Testis (tissue), 5 donors: ENCODE measurements at places on chromosomes 2 and 18.
A peak's percentile ranks its signal among the peaks of the same experiment; 100 is the strongest.

- peak; percentile 76 for DNase-seq
These were observed 70.5 kb downstream of the FAM168B start for GRCh38 chr2:131022731-131023130.

GRCh38 chr18:51164342-51164741, 33.1 kb downstream of the MEX3C start:
- no peak for DNase-seq

- DNase-seq: no peak
These were observed 44.1 kb upstream of the ZFP36L2 start for GRCh38 chr2:43270461-43270860.

DNA sequence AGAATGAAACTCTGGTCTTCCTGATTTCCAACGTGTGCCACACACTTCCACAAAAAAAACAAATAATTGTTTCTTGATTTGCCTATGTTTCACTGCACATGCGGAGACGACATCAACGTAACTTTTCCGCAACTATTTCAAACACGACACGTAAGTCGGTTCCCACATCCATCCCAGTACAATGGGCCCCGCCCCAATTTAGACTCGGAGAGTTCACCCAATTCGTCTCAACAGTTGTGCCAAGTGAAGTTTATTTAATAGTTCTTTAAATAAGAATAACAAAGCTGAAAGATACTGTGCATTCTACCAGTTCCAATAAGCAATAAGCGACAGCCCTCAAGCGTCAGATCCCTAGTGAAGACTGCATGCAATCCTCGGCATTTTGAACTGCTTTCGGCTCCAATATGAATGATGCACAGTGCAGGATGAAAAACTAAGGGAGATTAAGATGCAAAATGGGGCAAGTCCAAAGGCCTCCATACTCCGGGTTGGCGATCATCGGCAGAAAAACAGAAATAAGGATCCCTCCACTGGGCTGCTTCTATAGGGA, 664 bp downstream of the CCT4 start:
- peak; percentile 30 for DNase-seq

DNA sequence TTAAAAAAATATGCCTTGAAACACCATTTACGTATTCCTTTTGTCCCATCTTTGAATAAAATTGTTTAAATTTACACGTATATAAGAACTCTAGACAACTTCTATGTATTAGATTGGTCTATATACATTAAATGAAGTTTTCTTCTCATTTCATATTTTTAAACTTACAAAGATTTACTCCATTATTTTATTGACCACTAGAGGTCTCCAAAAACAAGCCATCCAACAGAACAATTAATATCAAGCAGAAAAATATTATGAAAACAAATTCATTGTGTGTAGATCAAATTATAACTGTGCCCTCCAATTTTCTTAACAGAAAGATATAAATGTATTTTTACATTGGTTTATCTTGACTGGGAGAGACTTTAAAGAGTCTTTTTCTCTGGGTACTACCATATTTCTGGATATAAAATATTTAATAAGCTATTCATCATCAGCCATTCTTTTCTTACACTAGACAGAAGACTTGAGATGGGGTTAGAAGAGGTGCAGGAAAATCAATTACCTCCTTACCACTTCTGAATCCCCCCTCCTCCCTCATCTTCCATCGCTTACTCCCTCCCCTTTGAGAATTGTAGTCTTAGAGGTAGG, 66.5 kb downstream of the DPP4 start:
- no peak for DNase-seq

DNA sequence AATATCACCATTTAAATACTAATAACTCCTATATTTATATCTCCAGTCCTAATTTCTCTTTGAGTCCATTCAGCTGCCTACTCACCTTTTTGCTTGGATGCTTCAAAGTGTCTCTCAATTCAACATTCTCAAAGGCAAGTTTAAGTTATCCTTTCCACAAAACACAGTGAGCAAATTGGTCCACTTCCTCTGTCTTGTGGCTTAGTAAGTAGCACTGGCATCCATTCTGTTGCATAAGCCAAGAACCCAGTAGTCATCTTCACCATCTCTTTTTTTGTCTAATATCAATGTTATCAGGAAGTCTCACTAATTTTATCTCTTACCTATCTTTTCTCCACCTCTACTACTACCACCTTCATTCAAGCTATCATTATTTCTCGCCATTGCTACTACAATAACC, 27.4 kb upstream of the IL1RL1 start:
- DNase-seq: no peak

DNA sequence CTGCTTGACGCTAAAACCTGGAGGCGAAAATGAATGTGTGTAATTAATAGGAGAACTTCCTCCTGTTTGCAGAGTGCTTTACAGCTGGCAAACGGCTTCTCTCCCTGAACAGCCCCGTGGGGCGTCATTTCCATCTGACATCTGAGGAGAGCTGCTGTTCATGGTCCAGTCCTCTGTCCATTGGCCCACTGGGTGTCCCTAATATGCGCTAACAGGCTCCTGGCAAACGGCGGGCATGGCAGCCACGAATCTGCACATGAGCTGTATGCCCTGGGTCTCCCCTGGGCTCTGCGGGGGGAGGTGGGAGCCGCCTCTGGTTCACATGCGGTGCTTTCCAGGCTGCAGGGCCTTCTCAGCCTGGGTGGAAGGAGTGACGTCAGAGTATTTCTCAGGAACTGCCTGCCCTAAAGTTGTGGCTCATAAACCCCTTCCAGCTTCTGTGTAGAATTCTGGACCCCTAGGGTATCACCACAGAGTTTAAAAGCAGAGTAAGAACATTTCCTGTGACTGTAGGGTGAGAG, 73.2 kb downstream of the LRRFIP1 start:
- DNase-seq: no peak

DNA sequence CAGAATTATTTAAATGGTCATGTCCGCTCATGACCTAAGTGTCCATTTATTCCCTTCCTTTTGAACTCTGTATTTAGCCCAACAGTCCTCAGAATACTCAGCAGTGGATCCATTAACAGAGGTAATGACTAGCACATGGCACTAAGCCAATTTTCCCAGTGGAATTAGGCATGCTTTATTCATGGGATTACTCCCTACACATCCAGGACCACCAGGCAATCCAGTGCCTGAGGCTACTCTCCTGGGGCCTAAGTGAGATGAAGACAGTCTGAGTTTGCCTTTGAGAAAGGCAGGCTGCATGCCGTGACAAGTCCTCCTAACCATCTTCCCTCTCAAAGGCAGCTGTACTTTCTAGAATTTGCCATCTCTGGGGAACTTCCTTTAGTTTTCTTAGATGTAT, 128.6 kb downstream of the SPOPL start:
- no peak for DNase-seq

DNA sequence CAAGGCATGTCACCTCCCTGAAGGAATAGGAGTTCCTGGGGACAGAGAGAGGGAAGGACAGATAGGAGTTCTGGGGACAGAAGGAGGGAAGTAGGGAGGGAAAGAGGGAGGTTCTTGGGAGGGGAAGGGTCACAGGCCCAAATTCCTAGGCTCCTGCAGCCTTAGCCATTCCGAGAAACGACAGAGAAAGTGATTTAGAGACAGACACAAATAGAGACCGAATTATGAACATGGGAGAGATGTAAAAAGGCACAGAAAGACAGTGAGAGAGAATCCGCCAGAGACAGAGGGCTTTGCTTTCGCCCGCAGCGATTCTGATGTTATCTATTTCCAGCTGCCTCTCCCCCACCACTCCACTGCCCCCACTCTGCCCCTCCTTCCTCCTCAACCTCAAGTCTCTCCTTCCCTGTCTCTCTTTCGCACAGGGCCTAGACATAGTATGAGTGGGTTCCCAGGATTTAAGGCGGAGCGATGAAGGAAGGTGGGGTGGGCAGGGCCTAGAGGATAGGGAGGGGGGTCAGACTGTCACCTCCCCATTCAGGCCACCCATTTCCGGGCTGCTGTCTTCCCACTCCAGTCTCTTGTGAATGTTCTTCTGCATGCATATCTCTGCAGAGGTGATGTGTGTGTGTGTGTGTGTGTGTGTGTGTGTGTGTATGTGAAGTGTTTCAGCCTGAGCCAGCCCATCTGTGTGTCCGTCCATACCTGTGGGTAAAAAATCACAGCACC, 3.3 kb upstream of the WNT6 start:
- no peak for DNase-seq

- peak; percentile 81 for DNase-seq
These were observed 765 bp upstream of the ID2 start for GRCh38 chr2:8680822-8681760.

DNA sequence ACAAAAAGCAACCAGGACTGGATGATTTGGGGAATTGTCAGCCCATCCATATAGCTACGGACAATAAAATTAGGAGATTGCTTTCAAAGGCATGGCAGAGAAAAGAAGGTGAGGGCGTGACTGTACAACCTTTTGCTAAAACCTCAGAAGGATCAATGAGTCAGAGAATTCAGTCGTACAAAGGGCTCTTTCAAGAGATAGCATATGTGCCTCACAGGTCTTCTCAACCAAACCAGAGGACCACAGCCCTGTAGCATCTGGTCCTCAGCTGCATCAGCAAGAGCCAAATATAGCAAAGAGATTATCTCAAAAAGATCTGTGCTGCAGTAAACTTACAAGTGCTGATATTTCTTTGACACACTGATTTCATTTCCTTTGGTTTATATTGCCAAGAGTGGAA, 149.9 kb upstream of the RAB6C start:
- no peak for DNase-seq

DNA sequence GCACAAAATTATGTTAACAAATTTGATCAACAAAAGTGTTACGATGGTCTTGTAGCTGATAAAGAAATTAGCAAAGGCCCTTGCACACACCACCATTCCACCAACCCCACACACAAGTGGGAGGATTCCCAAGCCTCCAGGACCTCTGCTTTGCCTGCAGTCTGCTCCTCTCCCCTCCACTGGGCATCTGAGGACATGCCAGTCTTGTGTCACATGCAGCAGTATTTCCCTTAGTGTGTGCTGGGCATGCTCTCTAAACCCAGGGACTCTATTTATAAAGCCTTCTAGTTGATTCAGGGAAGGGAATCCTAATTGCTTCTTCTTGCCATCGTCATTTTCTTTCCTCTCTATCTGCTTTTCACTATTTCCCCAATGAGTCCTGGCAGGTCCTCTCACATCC, 53.3 kb downstream of the KCTD18 start:
- DNase-seq: no peak

- DNase-seq: peak; percentile 55
These were observed 52.2 kb downstream of the C1QL2 start for GRCh38 chr2:119106301-119106897.

DNA sequence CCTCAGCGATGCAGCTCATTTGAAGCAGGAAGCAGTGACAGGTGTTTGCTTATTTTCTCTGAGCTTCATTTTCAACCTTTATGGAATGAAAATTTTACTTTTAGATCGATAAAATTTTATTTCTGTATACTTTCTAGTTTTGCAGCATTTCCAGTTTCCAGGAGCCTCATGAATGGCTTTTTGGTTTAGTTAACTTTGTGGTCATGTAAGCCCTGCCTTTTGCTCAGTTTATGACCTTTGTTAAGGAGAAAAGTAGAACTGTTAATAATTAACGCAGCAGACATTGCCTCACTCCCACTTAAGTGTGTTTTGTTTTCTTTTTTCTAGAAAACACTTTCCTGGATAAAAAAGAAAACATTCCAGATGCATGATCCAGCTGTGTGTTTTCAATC, 4.4 kb upstream of the FARP2 start:
- DNase-seq: no peak

DNA sequence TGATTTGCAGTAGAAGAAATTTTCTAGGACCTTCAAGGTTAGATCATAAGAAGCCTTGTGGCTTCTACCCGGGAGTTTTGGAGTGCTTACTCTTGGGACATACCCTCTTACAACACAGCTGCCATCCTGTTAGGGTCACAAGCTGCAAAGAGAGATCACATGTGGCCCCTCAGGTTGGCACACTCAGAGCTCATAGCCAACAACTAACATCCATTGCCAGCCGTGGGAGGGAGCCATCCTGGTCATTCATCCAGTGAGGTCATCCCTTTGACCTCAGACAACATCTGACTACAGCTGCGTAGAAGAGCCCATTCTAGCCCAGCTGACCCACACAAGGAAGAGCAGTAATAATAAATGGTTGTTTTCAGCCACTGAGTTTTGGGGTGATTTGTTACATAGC, 76.9 kb upstream of the NABP1 start:
- DNase-seq: no peak

DNA sequence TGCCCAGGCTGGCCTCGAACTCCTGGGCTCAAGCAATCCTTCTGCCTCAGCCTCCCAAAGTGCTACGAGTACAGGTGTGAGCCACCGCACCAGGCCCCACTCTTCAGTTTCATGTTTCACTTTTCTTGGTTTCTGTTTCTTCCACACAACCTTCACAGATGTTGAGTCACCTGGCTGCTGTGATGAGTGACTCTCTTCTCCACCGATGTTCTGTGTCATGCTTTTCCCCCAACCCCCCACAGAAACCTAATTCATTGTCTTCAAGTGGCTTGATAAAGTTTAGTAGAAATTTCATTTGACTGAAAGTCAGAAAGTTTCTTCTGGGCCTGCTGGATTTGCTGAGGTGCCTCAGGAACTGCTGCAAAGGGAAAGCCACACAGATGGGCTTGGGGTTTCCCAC, 78.5 kb downstream of the SPHKAP start:
- no peak for DNase-seq

DNA sequence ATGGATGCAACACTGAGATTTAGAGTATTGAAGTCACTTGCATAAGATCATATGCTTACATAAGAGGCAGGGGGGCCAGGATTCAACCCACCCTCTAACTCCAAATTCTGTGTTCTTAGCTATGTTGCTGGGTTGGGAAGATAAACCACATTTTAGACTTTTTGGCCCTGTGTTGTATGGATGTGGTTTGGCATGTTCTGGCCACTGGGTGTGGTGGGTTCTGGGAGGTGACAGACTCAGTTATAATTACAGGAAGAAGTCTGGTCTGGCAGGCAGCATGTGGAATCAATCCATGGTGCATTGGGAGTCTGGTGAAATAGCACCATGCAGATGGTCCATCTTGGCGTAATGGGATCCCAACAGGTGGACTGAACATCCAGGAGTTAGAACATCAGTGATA, 138.9 kb downstream of the LTBP1 start:
- DNase-seq: no peak

- no peak for DNase-seq
These were observed 29.8 kb downstream of the ALPK2 start for GRCh38 chr18:58599106-58599505.

- no peak for DNase-seq
These were observed 162.2 kb upstream of the BOD1L2 start for GRCh38 chr18:56984731-56985130.

GRCh38 chr2:207432453-207432852, 97.3 kb upstream of the CREB1 start:
- no peak for DNase-seq

- DNase-seq: no peak
These were observed 473.9 kb upstream of the CDH2 start for GRCh38 chr18:28650860-28651259.

DNA sequence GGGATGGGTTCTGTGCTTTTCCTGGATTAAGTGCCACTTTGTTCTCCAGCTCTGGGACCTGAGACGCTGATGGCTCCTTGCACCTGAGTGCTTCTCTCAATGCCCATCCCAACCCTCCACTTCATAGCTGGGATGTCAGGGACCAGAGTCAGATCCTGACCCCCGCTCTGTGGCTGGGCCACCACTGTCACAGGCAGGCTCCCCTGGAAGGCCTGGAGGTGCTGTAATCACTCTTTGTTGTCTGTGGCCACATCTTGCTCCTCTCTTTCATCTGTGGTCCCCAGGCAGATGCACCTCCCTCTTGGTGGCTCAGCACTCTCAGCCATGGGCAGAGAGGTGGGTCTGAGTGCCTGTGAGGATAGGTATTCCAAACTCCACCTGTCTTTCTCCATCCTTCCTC, 62.4 kb downstream of the CAPN13 start:
- DNase-seq: no peak
